ENCODE measurements at places on chromosomes 11 and 22.

DNA sequence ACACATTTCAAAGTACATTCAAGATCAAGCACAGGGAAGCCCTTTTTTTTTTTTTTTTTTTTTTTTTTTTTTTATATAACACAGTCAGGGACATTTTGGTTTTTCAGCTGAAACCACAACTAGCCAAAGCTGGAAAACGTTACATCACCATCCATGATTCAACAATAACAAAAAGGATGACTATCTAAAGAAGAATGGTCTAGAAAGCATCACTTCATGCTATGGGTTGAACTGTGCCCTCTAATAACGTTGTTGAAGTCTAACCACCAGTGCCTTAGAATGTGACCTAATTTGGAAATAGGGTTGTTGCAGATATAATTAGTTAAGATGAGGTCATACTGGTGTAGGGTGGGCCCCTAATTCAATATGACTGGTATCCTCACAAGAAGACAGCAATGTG lies 46.6 kb downstream of the MTMR2 start:
- no peak overlapping the region for H3K4me3 ChIP-seq
- no peak overlapping the region for H3K27ac ChIP-seq
- no peaks in the 10 kb centered on the region for H3K36me3 ChIP-seq
- no peak for DNase-seq
- H3K4me1 ChIP-seq: no peaks in the 10 kb centered on the region

DNA sequence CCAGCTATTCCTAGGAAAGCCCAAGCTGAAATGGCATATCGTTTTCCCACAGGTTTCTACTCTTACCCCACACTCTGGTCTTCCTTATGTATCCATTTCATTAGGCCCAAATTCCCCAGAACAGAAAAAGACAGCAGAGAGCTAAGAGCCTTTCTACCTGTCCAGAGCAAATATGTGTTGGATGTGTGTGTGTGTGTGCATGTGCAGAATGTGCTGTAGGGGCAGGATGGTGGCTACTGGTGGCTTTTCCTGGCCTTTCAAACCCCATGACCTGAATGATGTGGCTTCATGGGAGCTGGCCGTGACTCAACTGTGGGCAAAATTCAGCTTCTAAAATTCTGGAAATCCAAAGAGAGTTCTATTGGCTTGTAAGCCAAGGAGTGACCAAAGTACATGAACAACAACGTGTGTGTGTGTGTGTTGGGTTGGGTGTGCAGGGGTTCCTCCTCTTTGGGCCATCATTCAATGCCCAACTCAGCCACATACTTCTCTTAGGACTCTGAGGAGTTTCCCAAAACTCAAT lies 421.4 kb upstream of the CADM1 start:
- H3K4me1 ChIP-seq: peaks cover 11% of the 10 kb centered on the region
- no peaks in the 10 kb centered on the region for H3K36me3 ChIP-seq
- no peak for DNase-seq
- H3K27me3 ChIP-seq: no peaks in the 10 kb centered on the region

- no peaks in the 10 kb centered on the region for H3K27me3 ChIP-seq
- H3K4me3 ChIP-seq: no peak overlapping the region
- no peak overlapping the region for H3K27ac ChIP-seq
- DNase-seq: no peak
- H3K36me3 ChIP-seq: no peaks in the 10 kb centered on the region
- H3K4me1 ChIP-seq: peaks cover 25% of the 10 kb centered on the region
Measured at GRCh38 chr11:35272391-35272902, 133.5 kb downstream of the CD44 start.

DNA sequence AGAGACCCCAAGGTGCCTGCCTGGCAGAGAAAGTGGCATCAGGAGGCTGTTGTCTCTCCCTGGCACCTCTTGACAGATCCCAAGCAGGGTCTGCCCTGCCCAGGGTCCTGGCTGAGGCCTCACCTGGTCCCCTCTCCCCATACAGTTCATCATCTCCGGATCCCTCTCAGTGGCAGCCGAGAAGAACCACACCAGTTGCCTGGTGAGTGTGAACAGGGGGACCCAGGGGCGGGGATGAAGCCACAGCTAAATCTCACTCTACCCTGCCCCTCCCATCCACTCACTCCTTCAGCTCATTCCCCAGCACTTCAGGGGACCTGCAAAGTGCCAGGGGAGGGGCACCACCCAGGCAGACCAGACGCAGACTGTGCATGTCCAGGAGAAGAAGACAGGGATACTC lies 14.0 kb upstream of the MS4A10 start:
- no peak overlapping the region for H3K27ac ChIP-seq
- H3K4me3 ChIP-seq: no peak overlapping the region
- no peaks in the 10 kb centered on the region for H3K36me3 ChIP-seq

DNA sequence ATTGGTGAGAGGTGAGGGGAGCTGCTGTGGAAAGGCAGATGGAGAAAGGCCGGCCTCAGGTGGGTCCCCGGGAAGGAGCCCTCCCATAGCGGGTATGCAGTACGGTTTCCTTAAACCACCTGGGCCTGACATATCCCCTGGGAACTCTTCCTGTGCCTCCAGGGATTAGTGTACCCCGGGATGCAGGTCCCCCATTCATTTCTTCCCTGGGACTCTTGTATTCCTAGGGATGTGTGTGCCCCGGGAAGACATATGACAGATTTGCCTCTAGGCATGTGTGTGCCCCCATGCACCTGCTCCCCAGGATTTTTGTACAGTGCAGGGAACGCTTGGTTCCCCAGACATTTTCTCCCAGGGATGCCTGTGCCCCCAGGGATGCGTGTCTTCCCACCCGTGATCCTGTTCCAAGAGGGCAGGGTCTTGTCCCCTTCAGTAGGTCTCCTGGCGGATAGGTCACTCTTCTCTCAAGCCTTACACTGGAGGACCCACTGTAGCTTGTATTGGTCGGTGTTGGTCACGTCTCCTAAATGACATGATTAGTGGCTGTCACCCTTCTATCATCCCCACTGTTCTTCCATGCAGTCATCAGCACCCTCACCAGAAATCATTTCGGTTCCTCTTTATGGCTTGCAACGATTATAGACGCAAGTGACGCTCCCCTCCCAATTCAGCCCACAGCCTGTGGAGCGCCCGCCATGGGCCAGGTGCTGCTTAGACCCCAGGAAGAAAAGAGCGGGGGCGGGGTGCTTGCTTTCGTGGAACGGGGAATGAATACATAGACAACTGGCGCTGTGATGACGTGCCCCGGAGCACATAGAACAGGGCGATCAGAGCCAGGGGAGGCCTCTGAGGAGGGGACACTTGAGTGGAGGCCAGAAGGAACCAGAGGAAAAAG lies 1.3 kb downstream of the PARVB start:
- H3K27me3 ChIP-seq: no peaks in the 10 kb centered on the region
- H3K36me3 ChIP-seq: no peaks in the 10 kb centered on the region
- no peak for DNase-seq
- H3K27ac ChIP-seq: peak overlapping the region; percentile 95
- H3K4me1 ChIP-seq: peaks cover 72% of the 10 kb centered on the region
- H3K4me3 ChIP-seq: peak overlapping the region; percentile 63

DNA sequence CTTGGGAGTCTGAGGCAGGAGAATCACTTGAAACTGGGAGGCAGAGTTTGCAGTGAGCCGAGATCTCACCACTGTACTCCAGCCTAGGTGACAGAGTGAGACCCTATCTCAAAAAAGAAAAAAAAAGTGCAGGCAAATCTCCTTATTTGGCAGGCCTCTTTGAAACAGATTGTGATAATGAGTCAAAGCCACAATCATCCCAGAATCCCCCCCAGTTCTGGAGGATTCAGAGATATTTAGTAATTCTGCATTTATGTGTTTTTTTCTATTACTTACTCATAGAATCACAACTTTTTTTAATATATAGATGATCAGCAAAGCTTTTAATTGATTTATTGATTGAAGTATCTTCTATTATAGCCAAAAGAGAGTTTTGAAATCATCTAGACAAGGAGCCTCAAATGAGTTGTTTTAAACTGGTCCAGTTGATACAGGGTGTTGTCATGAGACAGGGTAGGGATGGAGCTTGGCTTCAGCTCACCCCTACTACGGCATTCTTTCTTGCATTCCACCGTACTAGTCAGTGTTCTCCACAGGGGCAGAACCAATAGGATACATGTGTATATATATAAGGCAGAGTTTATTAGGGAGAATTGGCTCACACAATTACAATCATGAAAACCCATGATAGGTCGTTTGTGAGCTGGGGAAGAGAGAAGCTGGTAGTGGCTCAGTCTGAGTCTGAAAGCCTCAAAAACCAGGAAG lies 39.3 kb upstream of the SORL1 start:
- peaks cover 41% of the 10 kb centered on the region for H3K4me1 ChIP-seq
- DNase-seq: no peak
- H3K27ac ChIP-seq: no peak overlapping the region
- no peak overlapping the region for H3K4me3 ChIP-seq
- no peaks in the 10 kb centered on the region for H3K27me3 ChIP-seq

GRCh38 chr11:129969920-129970319 lies 32.7 kb downstream of the PRDM10 start:
- H3K4me3 ChIP-seq: no peak overlapping the region
- no peak for DNase-seq
- no peaks in the 10 kb centered on the region for H3K27me3 ChIP-seq
- H3K36me3 ChIP-seq: no peaks in the 10 kb centered on the region
- no peak overlapping the region for H3K27ac ChIP-seq

DNA sequence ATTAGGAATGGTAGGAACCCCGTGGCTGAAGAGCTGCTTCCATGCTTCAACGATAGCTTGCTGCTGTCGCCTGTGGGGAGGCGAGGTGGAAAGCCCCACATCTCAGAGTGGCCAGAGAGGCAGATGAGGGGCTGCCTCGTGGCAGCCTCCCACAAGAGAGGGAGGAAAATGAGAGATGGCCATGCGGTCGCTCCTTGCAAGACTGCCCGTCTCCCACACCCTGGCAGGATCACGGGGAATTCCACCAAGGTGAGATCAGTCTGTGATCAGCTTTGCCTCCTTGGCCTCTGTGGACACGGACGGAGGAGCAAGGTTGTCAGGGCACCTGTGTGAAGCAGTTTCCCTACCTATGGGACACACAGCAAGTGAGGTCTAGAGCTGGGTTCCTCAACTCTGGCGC lies 3.0 kb downstream of the CRYBA4 start:
- no peak overlapping the region for H3K27ac ChIP-seq
- H3K27me3 ChIP-seq: no peaks in the 10 kb centered on the region
- DNase-seq: no peak

GRCh38 chr22:30920407-30920806 lies 48.2 kb downstream of the MORC2 start:
- peaks cover 10% of the 10 kb centered on the region for H3K4me1 ChIP-seq
- peak; percentile 84 for DNase-seq
- no peak overlapping the region for H3K27ac ChIP-seq
- H3K27me3 ChIP-seq: no peaks in the 10 kb centered on the region

- H3K4me3 ChIP-seq: no peak overlapping the region
- no peak overlapping the region for H3K27ac ChIP-seq
- DNase-seq: no peak
- no peaks in the 10 kb centered on the region for H3K27me3 ChIP-seq
- H3K4me1 ChIP-seq: no peaks in the 10 kb centered on the region
Measured at GRCh38 chr11:28209906-28210305, 101.7 kb downstream of the METTL15 start.

DNA sequence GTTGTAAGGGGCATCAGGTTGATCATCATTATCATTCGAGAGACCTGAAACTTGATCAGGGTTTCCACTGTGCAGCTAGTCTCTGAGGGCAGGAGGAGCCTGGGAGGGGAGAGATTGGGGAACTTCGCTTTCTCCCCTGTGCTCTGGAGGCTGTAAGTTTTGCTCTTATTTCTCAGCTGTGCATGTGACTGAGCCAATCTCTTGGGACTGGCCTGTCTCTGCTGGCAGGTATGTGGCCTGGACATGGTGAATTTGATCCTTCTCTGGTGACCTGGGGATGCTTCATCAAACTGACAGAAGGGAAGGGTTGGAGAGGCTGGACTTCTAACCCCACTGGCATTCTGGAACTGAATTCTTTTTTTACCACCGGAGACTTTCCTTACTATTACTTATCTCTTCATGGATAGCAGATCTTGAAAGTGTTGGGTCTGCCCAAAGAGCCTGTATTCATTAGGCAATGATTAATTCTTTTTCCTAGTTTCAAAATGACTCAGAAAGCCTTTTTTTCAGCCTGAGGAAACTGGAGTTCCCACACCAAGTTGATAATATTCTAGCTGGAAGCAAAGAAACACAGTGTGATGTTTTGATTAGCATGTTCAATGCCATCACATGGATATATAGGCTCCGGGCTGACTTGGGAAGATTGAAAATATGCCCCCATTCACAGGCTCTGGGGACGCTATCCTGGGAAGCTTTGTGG lies 36.5 kb downstream of the TSPAN18 start:
- H3K4me1 ChIP-seq: peaks cover 69% of the 10 kb centered on the region
- no peaks in the 10 kb centered on the region for H3K27me3 ChIP-seq
- H3K4me3 ChIP-seq: no peak overlapping the region
- DNase-seq: no peak
- H3K36me3 ChIP-seq: no peaks in the 10 kb centered on the region
- peak overlapping the region; percentile 78 for H3K27ac ChIP-seq

DNA sequence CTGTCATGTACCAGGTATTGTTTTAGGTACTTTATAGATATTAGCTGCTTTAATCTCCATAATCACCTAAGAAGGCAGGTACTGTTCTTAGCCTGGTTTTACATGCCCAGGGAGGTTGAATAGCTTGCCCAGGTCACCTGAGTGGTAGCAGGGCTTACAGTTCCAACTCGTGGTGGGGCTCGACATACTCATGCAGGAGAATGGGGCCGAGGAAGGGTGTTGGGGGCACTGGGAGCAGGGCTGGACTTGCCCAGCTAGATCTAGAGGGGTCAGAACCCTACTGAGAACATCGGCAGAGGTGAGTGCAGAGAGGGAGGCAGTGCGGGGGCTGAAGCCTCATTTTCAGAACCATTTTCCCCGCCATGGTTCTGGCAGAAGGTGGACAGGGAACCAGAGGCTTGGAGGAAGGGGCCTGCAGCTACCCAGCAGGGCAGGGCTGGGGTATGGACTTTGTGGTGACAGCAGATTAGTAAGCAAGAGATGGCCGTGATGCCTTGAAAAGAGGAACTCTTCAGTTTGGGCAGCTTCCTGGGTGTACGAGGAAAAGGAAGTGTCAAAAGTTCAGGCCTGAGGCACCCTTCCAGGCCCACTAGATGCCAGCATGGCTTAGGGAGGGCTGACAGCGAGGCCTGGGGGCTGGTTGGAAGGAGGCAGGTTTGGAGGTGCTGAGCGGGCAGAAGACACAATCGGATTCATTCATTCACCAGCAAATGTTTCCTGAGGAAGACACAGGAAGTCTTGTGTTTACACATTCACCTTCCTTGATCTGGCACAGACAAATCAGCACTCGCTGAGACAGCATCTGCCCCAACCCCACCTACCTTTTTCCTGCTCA lies 54.7 kb upstream of the LYVE1 start:
- no peaks in the 10 kb centered on the region for H3K36me3 ChIP-seq
- no peak overlapping the region for H3K4me3 ChIP-seq
- peak overlapping the region; percentile 22 for H3K27ac ChIP-seq
- H3K4me1 ChIP-seq: peaks cover 37% of the 10 kb centered on the region
- DNase-seq: no peak

All from heart right ventricle (tissue), 16 donors.